NCI-H1417 treated with DMSO at 0.1 percent for 48 hours (cell line): ENCODE measurements at places on chromosomes 5 and 9.

DNA sequence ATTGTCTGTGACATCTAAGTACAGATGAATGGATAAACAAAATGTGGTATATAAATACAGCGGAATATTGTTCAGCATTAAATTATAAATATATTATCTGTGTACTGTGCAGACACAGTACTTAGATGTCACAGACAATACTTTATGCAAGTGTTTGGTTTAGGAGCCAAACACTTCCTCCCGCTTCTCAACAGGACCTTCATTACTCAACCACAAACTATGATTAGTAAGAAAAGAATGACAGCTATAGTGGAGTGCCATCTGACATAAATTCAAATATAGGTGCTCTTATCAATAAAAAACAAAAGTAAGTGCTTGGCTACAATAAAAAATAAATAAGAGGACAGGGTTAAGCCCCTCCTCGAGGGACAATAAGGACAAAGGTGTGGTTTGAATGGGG, 38.9 kb upstream of the STX17 start:
- no peak for DNase-seq

GRCh38 chr5:100550531-100551051, 15.4 kb downstream of the FAM174A start:
- DNase-seq: no peak

- DNase-seq: no peak
These were observed 545 bp upstream of the CTSV start for GRCh38 chr9:97039514-97039860.

DNA sequence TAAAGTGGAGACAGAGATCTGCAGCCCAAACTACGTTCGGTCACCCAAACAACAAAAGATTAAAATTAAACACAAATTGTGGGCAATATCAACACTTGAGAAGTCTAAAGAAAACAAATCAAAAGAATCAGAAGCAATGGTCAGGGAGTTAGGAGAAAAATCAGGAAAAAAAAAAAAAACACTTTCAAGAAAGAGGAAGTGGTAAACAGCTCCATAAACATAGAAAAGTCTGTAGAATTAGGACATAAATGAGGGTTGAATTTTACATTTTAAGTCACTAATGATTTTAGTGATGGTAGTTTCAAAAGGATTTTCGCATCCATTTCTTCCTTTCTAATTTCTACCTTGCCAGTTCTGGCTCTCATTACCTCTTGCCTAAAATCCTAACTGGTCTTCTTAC, 10.1 kb downstream of the RNF145 start:
- no peak for DNase-seq

DNA sequence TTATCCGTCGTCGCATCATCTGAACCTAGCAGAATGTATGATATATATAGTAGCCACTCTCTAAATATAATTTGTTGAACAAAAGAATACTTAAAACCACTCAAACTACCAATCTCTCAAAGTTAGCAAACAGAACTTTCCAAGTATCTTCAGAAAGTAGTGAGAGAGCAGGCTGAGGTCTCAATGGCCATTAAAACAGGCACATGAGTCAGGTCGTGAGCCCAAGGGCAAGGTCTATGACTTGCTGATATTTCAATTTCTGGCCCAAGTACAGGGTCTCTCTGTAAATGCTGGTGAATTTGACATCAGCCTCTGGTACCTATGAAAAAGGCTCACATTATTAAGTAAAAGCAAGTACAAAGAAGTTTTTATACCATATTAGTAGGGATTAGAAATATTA, 95.1 kb downstream of the GPR21 start:
- DNase-seq: no peak

DNA sequence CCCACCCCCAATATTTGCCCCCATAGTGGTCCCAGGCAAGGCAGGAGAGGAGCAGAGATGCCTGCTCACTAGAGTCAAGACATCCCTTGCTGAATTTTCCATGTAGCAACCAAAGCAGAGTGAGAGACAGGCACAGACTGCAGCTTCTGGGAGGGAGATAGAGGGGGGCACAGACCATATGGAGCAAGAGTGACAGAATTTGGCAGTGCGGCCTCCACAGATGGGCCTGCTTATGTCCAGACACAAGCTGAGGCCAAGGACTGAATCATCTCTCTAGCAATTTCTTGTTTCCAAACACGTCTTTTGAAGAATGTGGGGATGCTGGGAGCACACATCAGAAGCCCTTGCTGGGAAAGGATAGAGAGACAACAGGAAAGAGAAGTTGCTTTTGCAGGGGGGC, 53.0 kb upstream of the ALDH1B1 start:
- no peak for DNase-seq

- no peak for DNase-seq
These were observed 25.2 kb upstream of the GLIS3 start for GRCh38 chr9:4325113-4325512.

- no peak for DNase-seq
These were observed 95.8 kb upstream of the DAP start for GRCh38 chr5:10856683-10857337.

DNA sequence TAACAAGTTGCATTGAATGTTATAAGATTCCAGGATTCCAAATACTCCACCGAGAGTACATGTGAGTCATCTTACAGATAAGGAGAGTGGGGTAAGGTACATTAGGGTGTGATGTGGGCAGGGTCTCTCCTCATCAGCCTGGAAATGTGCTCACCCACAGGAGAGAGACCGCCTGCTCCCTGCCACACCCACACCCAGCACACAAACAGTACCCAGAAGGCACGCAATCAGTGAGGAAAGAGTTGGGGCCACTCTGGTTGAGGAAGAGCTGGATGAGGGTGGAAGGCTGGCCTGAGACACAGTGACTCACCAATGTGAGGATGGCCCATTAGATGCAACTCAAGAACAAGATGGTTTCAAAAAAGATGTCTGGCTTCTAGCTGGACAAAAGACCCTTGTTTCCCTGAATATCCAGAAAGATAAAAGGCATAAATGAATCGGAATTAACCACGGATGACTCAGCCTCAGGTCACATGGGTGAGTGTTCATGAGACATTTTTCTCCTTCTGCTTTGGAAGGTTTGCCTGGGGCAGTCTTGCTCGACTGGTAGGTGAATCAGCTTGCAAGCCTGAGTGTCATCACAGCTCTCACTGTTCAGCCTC, 51.1 kb upstream of the LHFPL2 start:
- DNase-seq: no peak

GRCh38 chr5:161380486-161380885, 166.0 kb downstream of the GABRB2 start:
- DNase-seq: no peak

DNA sequence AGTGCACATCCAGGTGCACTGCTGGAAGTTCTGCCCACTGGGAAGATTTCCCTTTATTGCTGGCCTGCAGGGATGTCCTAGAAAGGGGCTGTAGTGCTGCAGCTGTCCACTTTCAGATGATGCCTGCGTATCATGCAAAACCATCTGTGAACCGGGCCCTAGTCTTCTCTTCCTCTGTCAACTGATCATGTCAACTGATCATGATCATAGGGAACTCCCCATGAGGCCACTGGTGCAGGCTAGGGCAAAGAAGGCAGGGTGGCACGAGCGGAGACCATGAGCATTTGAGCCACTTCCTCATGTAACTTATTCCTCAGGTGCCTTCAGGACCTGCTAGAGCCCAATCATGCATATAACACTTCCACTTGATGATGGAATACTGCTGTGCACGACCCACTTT, 4.5 kb upstream of the HSDL2 start:
- DNase-seq: no peak

DNA sequence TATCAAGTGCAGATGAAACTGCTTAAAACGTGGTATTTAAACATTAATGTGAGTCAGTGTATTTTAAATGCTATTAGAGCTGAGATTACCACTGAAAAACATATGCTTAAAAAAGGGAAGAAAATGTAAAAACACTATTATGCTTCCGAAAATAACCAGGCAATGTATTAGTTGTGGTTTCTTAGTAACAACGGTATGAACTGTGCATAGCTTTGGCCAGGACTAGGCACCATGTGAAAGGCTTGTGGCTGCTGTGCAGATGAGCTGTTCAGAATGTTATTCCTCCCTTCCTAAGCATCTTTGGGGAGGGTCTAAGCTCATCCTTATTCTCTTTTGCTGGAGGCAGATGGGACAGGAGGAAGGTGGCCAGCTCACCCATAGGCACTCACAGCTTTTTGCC, 84.9 kb downstream of the NTRK2 start:
- DNase-seq: no peak

DNA sequence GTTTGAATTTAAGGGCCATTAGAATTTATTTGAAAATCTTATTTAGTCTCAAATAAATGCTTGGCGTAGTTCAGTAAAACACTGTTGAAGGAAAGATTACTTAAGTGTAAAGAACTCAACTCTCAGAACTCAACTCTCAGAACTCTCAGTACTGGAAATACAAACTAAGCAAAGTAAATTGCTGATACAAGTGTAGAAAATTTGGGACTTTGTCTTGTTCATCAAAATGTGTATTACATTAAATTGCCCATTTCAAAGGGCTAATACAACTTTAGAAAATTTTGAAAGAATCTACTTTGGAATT, 99.4 kb downstream of the CSNK1G3 start:
- DNase-seq: no peak

DNA sequence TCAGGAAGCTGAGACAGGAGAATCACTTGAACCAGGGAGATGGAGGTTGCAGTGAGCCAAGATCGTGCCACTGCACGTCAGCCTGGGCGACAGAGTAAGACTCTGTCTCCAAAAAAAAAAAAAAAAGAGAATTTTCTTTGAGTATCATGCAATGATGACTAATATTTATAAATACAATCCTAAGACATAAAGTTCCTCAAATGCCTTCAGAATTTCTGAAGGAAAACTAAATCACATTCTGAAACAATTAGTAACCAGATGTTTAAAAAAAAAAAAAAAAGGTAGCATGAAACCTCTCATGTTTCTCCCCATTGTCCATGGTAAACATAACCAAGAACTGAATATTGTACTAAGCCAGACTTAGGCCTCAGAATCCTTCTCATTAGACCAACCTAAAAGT, 23.1 kb downstream of the MLLT3 start:
- no peak for DNase-seq

GRCh38 chr5:176703857-176704256, 56.6 kb downstream of the TSPAN17 start:
- no peak for DNase-seq

GRCh38 chr5:14017904-14018303, 73.4 kb upstream of the DNAH5 start:
- DNase-seq: no peak

DNA sequence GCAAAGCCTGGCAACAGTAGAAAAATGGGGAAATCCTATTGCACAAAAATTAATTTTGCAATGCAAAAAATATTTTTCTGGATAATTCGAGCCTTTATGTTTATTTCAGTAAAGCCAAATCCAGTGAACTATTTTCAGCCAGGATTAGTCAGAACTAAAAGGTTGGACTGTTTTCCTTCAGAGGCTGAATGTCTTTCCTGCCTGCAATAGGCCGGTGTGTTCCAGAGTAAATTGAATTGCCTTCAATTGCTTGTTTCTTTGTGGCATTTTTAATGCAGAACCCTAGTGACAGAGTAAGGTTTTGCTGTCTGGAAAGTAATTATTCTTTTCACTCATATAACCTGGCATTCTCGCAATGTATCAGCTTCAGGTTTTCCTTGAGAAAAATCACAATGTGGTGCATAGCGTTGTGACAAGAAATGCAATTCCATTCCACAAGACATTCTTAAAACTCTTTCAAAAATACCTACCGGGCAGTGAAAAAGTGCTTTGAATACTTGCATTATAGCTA, 183.7 kb downstream of the GLIS3 start:
- DNase-seq: no peak

DNA sequence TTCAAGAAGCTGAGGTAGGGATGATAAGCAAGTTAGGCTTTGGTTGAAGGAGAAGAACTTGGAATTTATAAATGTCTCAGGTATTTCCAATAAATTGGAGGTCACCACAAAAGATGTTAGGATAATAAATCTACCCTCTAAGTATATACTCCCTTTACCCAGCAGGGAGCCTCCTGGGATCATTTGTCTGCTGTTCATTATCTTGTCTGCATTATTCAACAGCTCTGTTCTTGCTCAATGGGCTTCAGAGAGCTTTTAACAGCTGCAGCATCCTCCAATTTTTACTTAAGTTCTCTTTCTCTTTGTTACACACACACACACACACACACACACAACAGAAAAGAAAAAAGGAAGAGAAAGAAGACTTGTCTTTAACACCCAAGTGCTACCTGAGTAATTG, 51.7 kb upstream of the VPS13A start:
- no peak for DNase-seq

GRCh38 chr9:38226491-38226951, 157.5 kb upstream of the SHB start:
- DNase-seq: peak; percentile 80

GRCh38 chr9:36928670-36929349, 105.3 kb downstream of the PAX5 start:
- DNase-seq: no peak

DNA sequence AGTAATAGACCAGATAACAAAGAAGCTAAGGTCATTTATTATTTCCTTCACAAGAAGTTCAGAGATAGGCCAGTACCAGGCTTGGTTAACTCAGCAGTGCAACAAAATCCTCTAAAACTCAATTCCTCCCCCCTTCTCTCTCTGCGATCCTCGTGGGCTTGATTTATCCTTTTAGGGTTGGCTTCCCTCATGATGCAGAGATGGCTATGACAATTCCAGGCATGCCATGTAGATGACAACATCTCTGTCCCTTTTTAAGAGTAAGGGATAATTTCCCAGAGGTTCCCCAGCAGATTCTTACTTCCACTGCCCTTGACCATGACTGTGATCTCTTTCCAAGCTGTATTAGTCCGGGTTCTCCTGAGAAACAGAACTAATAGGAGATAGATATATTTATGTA, 28.7 kb upstream of the DAP start:
- no peak for DNase-seq

DNA sequence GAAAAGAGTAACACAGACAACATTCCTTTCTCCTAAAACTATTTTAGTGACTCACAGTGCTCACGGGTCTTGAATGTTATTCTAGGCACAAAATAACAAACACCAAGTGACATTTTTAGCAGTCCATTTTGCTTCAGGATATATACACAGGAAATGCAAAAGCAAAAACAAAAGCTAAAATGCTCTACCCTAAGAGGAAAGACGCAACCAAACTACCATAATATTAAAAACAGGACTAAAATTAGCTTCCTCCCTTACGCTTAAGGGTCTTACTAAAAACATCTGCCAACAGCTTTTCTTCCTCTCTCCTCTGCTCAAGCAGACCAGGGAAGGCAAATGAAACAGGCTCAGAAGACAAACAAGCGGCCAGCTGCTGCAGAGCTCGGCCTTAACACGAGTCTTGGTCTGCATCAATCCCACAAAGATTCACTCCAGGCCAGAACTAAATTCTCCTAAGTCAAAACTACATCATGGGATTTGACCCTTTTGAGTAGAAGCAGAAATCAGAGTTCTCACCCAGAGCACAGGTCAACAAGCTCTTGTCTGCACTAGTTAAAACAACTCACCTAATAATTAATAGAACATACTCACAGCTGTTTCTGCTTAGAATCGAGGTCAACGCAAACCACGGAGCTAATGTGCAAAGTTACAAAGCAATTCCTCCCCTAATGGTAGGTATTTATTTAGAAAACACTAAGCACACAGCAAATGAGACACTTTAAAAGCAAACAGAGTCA, 62.3 kb downstream of the RAPGEF1 start:
- no peak for DNase-seq

- no peak for DNase-seq
These were observed 241.9 kb downstream of the PBX3 start for GRCh38 chr9:125989090-125989501.
